ENCODE measurements at places on chromosomes 6 and 20.

DNA sequence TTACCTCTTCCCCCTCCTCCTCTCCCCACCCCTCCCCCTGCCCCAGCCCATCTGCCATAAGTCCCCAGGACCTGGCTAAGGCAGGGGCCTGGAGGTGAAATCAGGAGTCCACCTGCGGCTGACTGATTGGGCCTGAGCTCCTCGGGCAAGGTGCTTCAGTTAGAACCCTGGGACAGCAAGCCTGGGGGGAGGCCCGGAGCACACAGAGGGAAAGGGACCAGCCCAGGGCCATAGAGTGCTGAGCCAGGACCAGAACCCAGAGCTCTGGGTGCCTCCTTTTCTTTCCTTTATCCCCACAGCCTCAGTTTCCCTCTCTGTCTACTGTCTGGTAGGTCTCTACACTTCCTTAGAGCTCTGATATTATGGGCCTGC lies 35.7 kb upstream of the VEGFA start:
- no peak for DNase-seq

DNA sequence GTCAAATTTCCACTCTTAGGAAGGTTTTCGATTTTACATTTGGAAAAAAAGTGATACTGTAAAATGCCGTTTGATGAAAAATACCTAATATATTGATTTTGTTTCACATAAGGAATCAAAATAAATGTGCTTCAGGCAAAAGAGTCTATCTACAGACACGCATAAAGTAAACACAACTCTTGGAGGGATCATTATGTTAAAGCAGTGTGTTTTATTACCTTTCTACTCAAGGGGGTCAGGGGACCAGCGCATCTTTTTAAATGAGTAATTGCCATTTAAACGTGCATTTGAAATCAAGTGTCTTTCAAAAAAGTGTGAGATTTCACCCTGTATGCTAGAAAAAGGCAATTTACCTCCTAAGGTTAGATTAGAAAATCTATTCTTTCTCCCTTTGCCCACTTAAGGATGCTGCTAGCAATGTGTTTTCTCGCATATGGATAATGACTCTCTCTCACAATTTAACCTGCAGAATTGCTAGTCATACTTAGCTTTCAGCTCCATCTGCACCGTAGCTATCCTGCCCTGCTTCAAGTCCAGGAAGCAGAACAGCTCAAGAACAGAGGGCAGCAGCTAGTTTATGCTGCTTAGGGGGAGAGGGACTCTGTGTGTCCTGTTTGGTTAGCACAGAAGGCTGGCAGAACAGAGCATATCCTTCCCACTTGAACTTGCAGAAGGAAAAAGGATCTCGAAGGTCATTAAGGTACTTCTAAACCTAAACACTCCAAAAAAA lies 35.0 kb downstream of the NKAIN2 start:
- no peak for DNase-seq

- DNase-seq, result no peak
These were observed 57.2 kb downstream of the ERMARD start for GRCh38 chr6:169808608-169808967.

GRCh38 chr20:47269309-47270165 lies 87.0 kb downstream of the ZMYND8 start:
- no peak for DNase-seq

- no peak for DNase-seq
These were observed 375.5 kb downstream of the UTRN start for GRCh38 chr6:144660561-144661115.

GRCh38 chr6:5753209-5753608 lies 253.5 kb downstream of the NRN1 start:
- no peak for DNase-seq
